Stimulated activated naive B cell treated with anti-CD40 and anti-IgM and Interleukin-4, amounts not matched to agents 10 μg/mL and 1 μg/mL and 100 μg/mL, for 72 hours (primary cell): ENCODE measurements at places on chromosomes 11 and 22.

- DNase-seq: no peak
Measured at GRCh38 chr11:112260490-112260889, at the start of gene PLET1. Gene PLET1 (minus strand): TSS chr11:112260860. CDS start chr11:112260589, 271 bp downstream.

- no peak for DNase-seq
Measured at GRCh38 chr22:43879901-43880540, 11.8 kb downstream of the PNPLA5 start.

DNA sequence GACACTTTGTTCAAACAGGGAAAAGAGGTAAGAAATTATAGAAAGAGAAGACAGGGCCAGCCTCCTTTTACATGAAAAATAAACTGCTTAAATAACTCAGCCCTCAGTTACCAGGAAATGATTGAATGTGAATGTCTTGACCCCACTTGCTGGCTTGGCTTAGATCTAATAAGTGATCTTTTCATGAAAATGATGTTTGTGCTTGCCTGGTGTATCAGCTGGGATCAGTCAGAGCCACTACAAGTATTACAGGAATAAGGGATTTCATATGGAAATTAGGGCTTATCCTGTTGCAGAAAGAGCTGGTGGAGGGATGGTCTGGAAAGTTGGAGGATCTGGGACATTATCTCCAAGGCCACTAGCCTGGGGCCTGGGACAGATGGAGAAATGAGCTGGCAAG lies 51.8 kb downstream of the COMMD9 start:
- DNase-seq: no peak

DNA sequence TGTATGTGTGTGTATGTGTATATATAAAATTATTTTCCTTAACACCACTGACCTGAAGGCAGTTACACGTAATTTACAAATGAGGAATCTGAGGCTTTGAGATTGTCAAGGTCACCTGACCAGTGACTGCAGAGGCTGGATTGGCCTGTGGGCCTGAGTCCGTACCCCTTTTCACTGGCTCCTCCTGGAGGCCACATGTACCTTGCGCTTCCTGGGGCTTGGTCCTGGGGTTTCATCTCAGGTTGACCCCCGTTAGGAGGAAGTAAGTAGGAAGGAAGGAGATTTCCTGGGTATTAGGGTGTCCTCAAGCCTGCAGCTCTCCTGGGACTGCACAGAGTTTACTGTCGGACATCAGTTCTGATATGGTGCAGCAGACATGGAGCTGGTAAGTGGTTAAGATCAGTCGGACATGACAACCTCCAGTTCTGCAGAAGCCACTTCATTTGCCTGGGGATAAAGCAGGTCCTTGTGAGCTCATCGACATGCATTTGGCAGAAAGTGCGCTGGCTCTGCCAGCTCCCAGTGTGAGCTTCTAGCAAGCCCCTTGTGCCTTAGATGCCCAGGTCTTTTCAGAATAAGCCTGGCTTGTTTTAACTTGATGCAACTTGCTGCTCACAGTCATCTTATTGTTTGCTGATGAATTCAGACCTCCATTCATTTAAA lies 36.6 kb downstream of the ST3GAL4 start:
- no peak for DNase-seq

GRCh38 chr11:61679893-61680621 lies at the start of gene DAGLA:
Gene DAGLA (plus strand): TSS chr11:61680391. CDS start chr11:61720156, 39,765 bp downstream.
- peak; percentile 64 for DNase-seq

DNA sequence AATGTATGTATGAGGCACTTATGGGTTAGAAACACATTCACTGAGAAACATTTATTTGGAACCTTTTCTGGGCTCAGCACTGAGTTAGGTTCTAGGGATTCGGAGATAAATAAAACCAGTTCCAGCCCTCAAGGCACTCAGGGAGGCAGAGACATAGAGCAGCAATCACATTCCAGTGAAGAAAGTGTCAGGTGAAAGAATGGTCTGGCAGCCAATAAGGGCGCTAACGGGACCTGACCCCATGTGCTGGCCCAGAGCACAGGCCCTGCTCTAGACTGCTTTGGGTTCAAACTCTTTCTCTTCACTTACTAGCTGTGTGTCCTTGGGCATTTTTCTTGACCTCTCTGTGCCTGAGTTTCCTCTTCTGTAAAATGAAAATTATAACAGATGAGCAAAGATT lies 146.0 kb upstream of the SYT13 start:
- no peak for DNase-seq

- DNase-seq: no peak
Measured at GRCh38 chr11:22666688-22667439, 453 bp downstream of the GAS2 start.

GRCh38 chr11:128318856-128319474 lies 268.4 kb downstream of the ETS1 start:
- peak; percentile 88 for DNase-seq

GRCh38 chr11:1009991-1010390 lies 26.5 kb downstream of the MUC6 start:
- DNase-seq: no peak

GRCh38 chr11:79152511-79152910 lies 288.3 kb downstream of the TENM4 start:
- no peak for DNase-seq

- DNase-seq: no peak
Measured at GRCh38 chr22:21946262-21946925, 6.3 kb downstream of the PPM1F start.

DNA sequence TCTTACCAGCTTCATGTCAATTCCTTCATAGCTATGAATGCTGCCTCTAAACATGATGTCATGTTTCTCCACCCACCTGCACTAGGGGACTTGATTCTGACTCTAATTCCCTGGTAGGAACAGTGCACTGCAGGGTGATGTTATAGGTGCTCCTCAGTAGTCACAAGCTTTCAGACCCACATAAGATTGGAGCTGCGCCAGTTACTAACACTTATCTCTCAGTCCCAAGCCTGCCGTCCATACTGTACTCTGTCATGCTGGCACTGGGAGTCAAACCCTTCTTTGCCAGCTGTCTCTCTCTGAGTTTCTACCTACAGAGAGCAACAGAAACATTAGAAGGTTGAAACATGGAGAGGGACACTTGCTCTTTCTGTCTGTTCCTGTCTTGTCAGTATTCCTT lies 5.5 kb downstream of the OR56A1 start:
- DNase-seq: no peak

DNA sequence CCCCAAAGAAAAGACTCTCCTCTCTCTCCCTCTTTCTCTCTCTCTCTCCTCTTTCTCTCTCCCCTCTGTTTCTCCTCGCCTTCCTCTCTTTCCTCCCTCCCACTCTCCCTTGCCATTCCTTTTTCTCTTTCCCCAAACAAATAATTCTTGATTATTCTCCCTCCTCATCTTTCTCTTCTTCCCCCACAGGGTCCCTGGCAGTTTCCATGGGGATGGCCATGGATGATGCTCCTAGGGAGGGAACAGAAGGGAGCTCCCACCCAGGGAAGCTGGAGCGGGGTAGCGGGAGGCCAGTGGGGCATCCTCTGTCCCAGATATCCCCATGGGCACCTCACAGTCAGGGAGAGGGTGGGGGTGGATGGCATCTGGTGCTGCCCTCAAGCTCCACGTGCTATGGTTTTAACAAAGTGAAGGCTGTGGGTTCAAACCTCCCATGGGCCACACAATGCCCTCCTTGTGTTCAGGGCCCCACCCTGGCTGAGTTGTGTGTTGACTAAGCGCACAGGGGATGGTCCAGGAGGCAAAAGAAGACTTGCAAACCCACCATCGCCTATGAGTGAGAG lies 266.4 kb downstream of the BUD13 start:
- DNase-seq: no peak

DNA sequence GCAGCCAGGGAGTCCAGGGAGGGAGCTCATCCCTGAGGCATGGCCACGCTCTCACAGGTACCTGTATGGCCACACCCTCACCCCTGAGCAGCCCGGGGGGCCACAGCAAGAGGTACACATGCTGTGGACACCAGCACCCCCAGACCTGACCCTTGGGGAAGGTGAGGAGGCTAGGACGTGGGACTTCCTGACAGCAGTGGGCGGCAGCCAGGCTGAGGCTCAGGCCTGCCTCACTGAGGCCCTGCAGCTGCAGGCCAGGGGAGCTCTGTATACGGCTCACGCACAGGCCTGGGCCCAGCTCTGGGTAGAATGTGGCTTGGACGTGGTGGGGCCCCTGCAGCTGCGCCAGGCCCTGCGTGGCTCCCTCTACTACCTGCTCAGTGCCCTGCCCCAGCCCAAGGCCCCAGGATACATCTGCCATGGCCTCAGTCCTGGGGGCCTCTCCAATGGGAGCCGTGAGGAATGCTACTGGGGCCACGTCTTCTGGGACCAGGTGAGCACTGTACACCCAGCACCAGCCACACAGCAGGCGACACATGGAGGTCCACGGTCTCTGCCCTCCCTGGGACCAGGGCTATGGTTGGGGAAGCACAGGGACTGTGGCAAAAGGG lies 1.8 kb downstream of the PGGHG start:
- no peak for DNase-seq

- DNase-seq: no peak
Measured at GRCh38 chr11:72721276-72721675, 30.9 kb downstream of the ARAP1 start.

DNA sequence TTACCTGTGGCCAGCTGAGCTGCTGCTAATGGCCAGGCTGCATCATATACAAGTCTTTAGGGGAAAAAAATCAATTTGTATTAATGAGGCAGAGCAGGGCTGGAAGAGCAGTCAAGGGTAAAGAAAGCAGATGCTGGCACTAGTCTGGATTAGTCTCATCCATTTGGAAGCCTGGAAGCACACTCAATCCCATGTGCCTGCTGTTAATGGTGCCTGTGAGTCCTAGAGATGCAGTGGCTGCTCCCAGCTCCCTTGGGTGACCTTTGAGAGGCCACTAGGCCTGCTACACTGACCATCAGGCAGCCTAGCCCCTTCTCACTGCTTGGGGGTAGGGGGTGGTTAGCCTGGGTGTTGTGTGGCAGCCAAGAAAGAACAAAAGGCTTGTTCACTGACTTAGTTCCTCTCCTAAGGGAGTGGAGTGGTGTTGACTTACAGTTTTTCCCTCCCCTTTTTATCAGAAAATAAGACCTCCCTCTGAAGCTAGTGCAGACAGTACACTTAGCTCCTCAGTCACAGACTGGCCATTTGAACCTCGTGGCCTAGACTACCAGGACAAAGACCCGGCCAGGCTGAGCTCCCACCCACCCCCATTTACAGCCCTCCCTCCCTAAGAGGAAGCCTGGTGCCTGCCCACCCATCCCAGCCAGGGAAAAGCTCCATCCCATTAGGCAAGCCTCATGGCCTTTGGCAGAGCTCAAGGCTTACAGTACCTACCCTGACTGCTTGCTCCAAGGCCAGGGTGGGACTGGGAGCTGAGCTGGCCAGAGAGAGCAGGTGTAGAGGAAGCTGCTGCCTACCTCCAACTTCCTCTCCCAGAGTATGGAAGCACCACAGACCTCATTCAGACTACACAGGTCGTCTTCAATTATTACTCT lies 7.8 kb downstream of the PIK3IP1 start:
- no peak for DNase-seq

DNA sequence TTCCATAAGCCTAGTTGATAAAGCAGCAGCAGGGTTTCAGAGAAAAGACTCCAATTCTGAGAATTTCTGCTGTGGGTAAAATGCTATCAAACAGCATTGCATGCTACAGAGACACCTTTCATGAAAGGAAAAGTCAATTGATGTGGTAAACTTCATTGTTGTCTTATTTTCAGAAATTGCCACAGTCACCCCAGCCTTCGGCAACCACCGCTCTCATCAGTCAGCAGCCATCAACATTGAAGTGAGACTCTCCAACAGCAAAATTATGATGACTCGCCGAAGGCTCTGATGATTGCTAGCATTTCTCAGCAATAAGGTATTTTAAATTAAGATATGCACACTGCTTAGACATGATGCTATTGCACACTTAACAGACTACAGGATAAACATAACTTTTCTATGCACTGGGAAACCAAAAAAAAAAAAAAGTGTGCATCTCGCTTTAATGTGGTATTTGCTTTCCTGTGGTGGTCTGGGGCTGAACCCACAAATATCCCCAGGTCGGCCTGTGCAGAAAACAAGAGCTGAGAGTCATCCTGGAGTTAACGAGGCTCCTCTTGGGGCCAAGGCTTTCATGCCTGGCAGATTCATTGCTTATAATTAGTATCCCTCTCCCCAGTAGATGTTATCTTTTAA lies 192.1 kb downstream of the CTTN start:
- DNase-seq: no peak

DNA sequence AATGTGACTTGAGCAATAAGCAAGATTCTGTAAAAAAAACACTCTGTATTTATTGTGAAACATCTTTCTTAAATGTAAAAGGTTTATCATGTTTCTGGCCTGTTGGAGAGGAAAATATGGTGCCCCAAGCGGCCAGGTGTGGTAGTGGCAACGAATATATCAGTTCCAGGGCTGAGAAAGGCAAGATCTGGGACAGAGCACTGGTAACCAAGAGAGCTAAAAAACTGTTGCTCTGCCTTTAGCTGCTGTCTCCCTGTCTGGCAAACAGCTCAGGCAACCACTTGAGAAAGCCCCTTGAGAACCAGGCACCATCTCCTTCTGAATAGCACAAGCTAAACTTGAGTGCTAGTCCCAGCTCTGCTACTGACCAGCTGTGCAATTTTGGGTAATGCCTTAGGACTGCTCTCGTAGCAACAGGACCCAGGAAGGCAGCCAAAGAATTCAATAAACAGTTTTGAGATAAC lies 129.9 kb downstream of the KCNC1 start:
- no peak for DNase-seq

GRCh38 chr11:120061761-120062560 lies 76.0 kb downstream of the TRIM29 start:
- no peak for DNase-seq

DNA sequence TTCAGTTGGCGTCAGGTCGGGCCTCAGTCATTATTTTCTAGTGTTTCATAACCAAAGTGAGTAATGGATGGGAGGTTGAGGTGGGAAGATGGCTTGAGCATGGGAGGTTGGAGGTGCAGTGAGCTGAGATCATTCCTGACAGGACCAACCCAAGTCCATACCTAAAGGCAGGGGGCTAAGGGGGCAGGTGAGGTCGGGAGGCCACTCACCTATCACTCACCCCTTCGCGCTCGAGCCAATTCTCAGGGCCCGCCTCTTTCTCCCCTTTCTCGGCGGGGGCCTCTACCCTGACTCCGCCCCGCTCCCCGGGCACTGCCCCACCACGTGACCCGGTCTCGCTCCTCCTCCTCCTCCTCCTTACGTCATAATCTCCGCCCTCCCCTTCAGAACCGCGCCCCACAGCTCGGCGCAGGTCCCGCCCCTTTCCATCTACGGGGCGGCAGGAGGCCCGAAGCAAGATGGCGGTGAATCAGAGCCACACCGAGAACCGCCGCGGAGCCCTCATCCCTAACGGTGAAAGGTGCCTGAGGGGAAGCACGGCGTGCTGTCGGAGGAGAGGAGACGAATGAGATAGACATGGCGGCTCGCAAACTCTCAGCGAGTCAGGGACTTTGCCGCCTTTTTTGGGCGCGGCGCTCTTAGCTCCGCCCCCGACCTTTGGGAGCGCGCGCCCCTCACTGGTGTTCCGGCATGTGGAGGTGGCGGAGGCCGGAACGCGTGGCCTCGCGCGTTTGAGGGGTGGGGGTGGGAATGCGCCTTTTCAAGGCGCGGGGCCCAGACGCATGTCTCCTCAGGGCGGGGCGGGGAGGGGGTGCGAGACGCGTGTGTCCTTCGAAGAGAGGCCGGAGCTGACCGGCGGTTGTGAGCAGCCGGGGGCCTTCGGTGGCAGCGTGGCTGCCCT lies at the start of gene WBP2NL:
Gene WBP2NL (plus strand): TSS at position 428 of the 901 bp plus-strand sequence. CDS start 31 bp downstream, at position 459.
- peak; percentile 88 for DNase-seq
